Posterior cingulate gyrus (tissue), 11 donors: ENCODE measurements at places on chromosomes 7 and 10.

DNA sequence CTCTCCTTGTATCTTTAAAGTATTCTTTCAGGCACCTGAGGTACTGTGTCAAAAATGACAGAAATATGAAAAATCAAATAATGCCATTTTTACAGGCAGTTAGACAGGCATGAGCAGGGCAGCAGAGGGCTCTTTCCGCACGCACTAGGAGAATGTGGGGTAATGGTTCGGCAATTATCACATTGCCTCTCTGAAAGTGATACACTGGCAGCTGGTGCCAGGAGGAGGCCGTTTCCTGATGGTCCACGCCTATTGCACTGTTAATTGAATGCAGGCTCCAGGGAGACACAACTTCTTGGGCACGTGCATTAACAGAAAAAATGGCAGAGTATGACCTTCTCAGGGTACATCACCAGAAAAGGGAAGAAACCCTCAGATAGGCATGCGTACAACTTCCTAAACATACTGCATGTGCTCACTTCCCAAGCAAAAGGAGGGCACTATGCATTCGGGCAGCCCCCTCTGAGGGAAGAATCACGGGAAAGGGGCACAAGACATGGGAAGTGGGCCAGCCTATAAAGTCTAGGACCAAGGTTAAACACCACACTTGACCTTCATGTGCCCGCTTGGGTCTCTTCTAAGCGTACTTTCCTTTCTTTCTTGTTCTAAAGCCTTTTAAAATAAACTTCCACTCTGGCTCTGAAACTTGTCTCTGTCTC lies 161.7 kb downstream of the TNS3 start:
- no peak for DNase-seq

DNA sequence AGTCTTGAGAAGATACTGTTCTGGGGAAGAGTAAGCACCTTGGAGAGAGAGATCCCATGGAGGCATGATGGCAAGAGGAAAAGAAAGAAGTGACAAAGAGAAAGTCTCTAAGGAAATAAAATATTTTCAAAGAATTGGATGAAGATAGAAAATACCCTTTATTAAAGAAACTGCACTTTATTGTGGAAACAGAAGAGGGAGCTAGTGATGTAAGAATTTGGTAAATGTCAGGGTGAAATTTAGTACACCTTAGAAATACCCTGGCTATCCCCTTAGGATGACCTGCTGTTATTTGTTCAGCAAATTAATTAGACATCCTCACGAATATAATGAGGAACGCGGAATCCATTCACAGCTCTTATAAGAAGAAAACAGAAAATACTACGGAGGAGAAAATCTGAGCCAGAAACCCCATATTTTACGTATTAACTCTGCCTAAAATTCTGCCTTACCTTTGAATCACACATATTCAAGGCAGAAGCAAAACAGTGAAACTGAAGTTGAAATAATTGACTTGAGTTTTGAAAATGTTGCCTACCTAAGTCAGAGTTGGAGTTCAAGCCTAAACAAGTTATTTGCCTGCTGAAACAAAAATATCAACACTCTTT lies 90.7 kb downstream of the TFPI2 start:
- no peak for DNase-seq

- DNase-seq: no peak
Observed at GRCh38 chr7:132248841-132249240, 327.4 kb downstream of the PLXNA4 start.

- DNase-seq: no peak
Observed at GRCh38 chr7:45718464-45719330, 144.5 kb downstream of the ADCY1 start.

DNA sequence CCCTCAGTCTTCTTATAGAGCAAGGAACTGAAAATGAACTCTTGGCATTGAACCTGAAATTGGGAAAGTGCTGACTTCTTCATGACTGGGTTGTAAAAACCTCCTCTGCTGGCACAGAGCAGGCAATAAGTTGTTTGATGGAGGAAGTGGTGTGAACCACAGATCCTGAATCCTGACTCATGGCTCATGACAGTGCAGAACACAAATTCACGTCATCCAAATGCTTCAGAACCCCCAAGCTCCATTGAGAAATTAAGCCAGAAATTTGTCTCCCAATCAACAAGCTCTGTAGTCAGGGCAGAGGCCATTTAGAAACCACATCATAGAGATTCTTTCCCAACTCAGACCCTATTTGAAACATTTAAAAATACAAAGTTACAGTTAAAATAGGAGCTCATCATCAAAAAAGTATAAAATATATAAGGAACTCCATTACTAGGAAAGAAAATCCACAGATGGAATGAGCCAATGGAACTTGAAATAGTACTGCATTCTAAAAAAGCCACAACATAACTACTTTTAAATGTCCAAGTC lies 10.3 kb upstream of the STK17A start:
- no peak for DNase-seq

DNA sequence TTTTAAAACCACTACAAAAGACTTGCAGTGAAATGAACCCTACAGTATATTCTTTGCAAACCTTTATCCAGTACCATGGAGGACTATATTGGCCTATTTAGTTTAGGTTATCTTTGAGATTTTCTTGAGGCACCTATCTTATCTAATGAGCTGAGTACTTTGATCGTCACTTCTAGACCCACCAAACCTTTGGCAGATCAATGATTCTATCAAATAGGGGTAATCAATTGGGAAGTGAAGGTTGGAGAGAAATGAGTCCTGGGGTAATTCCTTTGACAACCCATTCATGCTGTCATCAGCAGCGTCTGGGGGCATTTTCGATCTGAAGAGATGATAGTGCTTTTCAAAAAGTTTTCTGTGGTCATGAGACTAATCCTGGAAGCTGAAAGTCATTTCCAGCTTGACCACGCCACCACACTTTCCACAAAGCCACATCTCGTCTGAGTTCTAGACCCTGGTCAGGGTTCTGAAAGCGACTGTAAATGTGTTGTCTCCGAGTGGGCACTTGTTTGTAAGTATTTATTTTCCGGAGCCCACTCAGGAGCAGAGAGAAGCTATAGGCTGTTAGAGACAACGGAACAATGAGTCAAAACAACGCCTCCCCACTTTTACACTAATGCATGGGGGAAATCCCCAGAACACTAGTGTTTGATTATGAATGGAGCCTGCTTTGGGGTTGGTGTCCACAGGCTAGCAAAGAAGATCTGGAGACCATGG lies 4.8 kb downstream of the EGR2 start:
- no peak for DNase-seq

DNA sequence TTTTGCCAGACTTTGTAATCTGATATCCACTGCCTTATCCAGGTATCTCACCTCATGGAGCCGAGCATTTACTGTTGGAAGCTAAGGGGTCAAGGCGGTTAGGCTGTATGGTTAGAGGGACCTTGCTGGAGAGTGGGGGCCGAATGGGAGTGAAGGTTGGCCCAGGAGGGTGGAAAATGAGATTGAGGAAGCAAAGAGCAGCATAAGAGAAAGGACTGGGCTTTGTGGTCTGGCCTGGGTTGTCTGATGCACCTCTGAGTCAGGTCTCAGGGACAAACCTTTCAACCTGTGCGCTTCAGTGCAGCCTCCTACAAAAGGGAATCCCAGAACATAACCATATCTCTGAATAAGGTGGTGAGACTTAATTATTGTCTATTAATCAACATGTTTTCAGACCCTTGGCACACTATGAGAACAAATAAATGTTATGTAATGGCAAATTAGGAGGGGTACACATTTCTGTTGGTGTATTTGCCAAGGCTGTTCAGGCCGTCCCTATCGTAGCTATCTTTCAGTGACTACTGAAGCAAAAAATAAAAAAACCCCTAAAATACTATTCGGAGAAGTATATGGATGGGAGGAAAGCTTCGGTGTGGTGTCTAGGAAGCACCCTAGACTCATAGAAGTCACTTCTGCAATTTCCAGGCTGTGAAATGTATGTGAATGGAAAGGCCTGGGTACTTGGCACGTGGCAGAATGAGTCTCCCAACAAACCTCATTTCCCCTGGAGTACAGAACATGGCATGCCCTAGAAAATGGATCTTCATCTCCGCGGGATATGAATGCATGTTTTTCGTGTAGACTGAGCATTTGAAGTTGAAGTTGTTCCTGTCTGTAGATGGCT lies 4.3 kb downstream of the CAMK1D start:
- no peak for DNase-seq
